ENCODE measurements at places on chromosomes 12 and 14.

DNA sequence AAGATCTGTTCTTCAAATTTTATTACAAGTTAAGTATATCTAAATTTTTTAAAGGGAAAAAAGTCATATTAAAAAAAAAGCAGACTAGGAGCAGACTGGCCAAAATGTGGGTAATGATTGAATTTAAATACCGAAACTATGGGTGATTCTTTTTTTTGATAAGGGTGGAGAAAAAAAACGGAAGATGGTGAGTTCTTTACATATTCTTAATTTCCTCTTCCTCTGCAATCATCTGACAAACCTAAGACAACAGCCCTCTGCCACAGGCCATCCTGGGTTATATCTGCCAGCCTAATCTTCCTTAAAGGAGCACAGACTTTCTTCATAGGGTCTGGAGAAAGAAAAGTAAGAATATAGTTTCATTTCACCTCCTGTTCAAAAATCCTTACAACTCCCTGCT lies 108.0 kb downstream of the PPP2R5E start:
- no peak for DNase-seq

- no peak for DNase-seq
Observed at GRCh38 chr14:31172084-31172483, 35.5 kb downstream of the HECTD1 start.

DNA sequence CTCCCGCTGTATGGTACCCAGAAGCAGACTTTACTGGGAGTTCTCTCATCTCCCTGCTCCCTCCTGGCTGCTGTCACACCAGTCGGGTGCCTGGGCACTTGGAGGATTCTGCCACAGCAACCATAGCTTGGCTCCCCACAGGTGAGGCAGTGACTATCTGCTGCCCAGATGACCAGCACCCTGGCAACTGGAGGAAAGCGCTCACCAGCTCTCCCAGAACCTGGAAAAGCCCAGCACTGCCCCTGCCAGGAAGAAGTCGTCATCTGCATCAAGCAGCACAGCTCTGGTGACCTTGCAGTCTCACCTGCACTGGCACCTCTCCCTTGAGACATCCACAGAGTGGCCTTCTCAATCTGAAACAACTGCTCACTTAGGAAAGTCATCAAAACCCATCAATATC lies 31.9 kb upstream of the TC2N start:
- no peak for DNase-seq

- DNase-seq, result no peak
Observed at GRCh38 chr12:67609226-67609870, 39.2 kb upstream of the DYRK2 start.

- no peak for DNase-seq
Observed at GRCh38 chr12:111434680-111435338, 29.1 kb downstream of the SH2B3 start.
